Activated CD4-positive, alpha-beta T cell treated with anti-CD3 and anti-CD28 coated beads for 36 hours (primary cell): ENCODE measurements at places on chromosomes 16 and 17.

- no peak for DNase-seq
Observed at GRCh38 chr17:35498448-35499178, 38.9 kb downstream of the SLFN12L start.

DNA sequence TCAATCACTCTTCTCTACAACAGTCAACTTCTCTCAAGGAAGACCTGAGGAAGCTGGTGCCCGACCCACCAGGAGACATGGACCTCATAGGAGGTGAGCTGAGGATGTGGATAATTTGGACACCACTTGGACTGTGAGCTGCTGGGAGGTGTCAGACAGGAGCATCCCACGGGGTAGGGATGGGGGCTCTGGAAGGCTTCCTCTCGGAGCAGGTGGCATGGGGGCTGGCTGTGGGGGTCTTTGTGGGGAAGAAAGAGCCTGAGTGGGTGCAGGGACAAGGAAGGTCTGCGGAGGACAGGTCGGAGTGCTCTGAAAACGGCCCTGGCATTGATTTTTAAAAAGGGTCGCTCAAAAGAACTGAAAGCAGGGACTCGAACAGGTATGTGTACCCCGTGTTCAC lies 64.0 kb downstream of the TBC1D16 start:
- DNase-seq, result no peak

DNA sequence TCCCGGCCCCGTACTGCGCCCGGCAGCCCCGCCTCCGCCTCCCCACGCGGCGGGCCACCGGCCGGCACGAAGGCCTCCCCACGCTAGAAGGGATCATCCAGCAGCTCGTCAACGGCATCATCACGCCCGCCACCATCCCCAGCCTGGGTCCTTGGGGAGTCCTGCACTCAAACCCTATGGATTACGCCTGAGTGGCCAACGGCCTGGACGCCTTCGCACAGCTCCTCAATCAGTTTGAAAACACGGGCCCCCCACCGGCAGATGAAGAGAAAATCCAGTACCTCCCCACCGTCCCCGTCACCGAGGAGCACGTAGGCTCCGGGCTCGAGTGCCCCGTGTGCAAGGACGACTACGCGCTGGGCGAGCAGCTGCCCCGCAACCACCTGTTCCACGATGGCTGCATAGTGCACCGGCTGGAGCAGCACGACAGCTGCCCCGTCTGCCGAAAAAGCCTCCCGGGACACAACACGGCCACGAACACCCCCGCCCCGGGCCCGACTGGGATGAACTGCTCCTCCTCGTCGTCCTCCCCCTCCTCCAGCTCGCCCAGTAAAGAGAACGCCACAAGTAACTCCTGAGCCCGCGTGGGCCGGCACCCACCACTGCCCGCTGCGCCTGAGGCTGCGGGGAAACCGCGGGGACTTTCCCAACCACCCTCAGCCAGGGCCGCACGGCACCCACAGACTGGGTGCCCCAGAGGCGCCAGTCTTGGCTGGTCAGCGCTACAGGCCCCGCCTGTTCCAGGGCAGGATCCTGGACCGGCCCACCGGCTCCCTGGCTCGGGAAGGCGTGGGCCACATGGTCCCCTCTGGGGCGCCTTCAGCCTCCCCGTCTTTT lies 39.0 kb upstream of the AKAP1 start:
- peak; percentile 62 for DNase-seq

- DNase-seq, result no peak
Observed at GRCh38 chr16:10154389-10154788, 27.8 kb downstream of the GRIN2A start.

- DNase-seq, result peak; percentile 45
Observed at GRCh38 chr17:76772842-76773525, 35.1 kb downstream of the MFSD11 start.

DNA sequence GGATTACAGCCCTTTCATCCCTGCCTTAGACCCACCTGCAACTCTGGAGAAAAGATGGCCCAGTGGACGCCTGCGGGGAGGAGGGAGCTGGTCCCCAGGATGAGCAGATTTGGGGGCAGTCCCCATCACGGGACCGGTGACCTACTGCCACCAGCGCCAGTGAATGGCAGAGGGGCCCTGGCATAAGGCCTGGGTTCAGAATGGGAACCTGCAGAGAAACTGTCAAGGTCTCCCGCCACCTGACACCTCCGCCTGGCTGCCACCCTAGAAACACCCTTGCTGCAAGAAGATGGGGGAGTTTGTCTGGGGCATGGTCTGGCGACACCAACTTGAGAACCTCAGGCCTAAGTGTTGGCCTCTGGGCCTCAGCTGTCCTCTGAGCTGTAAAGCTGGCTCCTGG lies 335.7 kb downstream of the SEC14L1 start:
- no peak for DNase-seq

- no peak for DNase-seq
Observed at GRCh38 chr16:74623839-74624235, 16.9 kb upstream of the GLG1 start.

- no peak for DNase-seq
Observed at GRCh38 chr16:53085369-53085843, 30.6 kb downstream of the CHD9 start.

- no peak for DNase-seq
Observed at GRCh38 chr17:63035695-63036094, 69.7 kb downstream of the TANC2 start.

GRCh38 chr17:76546556-76547182 lies 6.8 kb downstream of the PRCD start:
- no peak for DNase-seq

- DNase-seq, result no peak
Observed at GRCh38 chr16:59683709-59684108, 949.6 kb upstream of the GOT2 start.

- DNase-seq, result no peak
Observed at GRCh38 chr16:603933-604332, 14.1 kb downstream of the RAB40C start.

DNA sequence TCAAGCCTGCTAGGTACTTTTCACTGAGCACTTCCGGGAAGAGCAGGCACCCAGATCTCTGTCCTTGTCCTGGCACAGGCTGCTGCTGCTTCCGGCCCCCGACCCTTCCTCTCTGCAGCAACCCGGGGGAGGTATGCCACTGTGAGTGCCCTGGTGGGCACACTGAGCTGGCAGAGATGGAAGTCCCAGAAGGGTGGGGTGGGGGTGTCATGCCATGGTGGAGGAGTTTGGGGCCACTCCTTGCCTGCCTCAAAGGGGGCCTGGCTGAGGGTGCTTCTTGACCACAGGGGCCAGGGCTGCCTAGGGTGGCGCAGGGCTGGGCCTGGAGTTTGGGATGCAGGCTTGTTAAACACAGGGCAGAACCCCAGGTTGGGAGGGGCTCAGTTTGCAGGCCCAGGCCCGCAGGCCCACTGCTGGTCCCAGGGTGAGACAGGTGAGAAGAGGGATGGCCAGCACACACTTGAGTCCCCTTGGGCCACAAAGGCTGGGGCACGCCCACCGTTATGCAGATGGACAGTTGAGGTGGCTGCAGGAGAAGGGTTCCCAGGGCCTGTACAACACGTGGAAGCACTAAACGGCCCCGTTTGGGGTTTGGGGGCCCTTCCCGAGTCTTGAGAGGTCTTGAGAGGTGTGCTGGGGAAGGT lies 8.7 kb downstream of the TMEM235 start:
- DNase-seq, result no peak

- no peak for DNase-seq
Observed at GRCh38 chr17:8365143-8365542, 11.4 kb downstream of the KRABD2 start.

GRCh38 chr17:34726536-34727384 lies 147.4 kb downstream of the TMEM132E start:
- no peak for DNase-seq

DNA sequence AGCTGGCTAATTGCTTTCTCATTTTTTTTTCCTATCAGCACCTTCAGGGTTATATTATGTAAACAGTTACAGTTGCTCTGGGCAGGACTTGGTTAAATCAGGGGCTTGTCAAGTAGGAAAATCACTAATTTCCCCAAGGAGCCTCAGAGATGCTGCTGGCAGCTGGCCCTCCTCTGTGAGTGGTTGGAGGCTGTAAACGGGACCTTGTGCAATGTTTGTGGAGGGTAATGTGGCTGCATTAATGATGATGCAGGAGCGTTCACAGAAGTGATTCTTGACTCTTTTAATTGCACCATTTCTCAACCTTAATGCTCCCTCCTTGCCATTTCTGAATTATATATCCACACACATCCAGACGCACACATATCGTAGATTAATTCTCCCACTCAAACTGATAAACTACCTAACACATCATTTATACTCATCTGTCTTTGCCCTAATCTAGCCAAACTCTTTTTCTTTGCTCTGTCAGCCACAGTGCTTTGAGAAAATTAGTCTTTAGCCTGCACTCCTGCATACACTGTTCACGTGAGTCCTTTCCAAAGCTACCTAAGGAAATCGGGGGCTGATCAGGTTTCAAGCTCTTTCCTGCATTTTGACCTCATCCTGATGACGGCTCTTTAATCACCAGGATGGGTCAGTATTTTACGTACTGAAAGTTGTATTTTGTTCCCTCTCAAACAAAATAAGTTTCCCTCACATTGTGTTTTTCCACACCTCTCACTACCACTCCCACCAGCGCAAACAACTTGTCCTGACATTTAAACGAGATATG lies 154.4 kb upstream of the PIRT start:
- no peak for DNase-seq

DNA sequence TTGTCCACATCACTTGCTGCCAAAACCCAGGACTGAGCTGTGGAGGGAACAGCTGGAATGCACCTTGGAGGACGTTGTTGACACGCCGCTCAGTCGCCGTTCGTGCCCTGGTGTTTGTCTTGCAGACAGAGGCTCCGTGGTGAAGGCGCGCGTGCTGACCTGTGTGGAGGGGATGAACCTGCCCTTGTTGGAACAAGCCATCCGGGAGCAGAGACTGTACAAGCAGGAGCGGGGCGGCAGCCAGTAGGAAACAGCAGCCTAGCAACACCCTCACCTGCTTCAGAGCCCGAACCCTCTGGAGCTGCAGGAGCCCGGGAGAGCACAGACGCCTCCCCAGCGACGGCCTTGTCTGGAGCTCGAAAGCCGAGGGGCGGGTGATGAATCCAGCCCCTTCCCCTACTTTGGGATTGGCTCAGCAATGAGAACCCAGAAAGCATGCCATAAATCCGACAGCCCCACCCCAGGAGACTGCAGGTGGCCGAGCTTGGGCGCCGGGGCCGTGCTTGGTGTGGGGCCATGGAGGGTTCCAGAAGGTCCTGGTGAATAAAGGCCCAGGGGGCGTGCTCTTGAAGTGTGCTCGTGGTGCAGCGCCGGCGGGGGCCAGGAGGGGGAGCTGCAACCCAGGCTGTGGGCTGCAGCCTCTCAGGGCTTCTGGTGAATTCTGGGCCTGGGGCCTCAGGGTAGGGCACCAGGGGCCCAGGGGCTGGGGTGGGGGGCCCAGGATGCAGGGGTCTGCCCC lies 470 bp upstream of the CDK3 start:
- peak; percentile 85 for DNase-seq

- DNase-seq, result no peak
Observed at GRCh38 chr17:2701161-2701995, 10.2 kb downstream of the CLUH start.

GRCh38 chr17:44400226-44400847 lies 10.9 kb upstream of the ITGA2B start:
- DNase-seq, result no peak

GRCh38 chr17:7903154-7904103 lies 12.7 kb downstream of the RNF227 start:
- DNase-seq, result no peak

DNA sequence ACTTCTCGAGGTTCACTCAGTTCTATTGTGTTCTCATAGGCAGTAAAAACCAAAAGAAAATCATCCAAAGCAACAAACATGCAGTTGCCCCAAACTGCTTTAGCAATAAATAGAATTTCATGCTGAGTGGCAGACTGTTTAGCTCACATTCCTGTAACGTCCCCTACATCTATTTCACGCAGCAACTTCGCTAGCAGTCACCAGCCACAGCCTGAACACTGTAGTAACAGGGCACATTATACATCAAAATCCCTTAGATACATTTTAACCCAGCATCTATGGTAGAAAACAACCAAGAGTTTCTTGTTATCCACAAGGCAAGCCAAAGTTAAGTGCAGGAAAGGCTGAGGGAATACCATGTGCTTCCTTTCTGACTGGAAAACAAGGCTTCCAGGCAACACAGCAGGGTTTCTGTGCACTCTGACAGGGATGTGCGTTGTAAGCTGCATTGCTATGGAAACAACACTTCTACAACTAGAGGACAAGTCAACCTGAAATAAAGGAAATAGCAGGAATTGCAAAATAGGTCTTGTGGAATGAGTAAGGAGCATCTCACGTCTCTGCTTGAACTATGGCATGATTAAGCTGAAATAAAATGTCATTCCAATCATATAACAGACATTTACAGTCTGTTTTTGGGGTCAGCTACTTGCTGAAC lies 55.4 kb downstream of the CFDP1 start:
- no peak for DNase-seq
